T follicular helper cell (primary cell): ENCODE measurements at places on chromosomes 3 and 15.

DNA sequence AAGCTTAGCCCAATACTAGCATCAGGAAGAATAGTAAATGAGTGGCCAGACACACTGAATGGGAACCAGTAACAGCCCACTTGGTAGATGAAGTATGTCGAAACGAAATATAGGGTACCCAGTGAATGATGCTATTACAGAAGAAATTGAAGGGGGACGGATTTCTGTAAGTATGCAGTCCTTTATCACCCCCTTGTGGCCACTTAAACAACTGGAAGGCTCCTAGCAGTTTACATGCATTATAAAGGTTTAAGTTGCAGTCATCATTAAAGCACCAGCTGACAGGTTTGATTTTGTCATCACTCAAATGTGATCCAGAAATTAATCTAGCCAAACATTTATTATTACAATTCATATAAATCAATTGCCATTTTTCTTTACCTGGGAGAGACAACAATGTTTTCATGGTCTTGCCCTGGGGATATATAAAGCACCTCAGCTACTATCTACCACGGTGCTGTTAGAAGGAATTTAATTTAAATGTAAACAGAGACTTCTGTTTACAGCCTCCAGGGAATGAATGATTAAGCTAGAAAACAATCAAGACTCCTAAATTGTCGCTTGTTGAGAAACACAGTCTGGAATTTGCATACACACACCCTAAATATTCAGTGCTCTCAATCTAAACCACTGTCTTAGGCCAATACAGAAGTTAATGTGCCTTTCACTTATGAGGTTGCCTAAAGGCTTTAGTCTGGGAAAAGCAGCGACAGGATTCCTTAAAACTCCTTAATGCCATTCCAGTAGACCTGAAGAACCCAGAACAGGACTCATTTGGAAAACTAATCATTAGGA, 7.8 kb downstream of the EIF1B start:
- peak; percentile 31 for DNase-seq

DNA sequence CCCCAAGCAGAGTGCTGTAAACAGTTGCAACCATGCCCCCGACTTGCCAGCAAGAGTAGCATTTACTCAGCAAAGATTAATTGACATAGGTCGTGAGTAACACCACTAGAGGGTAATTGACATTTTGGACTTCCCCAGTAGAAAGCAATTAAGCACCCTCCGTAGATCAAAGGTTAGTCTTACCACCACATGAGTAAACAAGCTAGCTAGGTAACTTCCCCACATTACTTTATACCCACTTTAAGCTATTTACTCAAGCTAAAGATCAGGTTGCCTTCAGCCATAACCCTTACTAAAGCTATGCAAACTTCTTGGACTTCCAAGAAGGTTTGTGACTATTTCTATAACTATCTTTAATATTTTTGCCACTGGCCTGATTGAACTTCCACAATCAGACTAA, 1072.7 kb downstream of the OTOL1 start:
- DNase-seq = no peak

DNA sequence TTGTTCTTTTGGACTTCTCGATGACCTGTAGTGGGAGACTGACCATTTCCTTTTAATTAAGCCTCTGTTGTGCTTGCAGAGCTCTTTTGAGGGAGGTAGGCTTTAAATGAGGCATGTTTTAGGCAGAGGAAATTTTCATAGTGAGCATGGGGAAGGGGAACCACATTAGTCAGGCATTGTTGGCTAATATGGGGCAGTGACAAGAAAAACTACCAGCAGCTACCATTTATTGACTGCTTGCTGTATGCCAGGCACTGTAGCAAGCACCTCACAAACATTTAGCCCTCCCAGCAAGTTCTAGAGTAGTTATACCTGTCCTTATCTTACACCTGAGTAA, 10.9 kb downstream of the ATG7 start:
- no peak for DNase-seq

DNA sequence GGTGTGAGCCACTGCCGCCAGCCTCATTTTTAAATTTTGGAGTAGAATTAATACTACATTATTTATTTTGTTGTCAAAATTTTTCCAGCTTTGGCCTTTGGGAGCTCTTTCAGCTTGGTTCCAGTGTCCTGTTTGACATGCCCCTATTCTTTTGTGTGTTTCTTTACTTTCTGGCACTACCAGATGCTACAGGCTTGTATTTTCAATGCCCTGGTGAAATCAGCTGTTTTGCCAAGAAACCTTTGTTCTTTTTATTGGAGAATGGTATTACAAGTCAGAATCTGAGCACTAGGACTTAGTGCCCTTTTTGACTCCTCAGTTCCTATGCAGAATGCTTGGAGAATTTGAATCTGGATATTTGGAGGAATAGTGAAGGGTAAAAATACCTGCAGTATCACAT, 26.6 kb downstream of the RNF111 start:
- no peak for DNase-seq

DNA sequence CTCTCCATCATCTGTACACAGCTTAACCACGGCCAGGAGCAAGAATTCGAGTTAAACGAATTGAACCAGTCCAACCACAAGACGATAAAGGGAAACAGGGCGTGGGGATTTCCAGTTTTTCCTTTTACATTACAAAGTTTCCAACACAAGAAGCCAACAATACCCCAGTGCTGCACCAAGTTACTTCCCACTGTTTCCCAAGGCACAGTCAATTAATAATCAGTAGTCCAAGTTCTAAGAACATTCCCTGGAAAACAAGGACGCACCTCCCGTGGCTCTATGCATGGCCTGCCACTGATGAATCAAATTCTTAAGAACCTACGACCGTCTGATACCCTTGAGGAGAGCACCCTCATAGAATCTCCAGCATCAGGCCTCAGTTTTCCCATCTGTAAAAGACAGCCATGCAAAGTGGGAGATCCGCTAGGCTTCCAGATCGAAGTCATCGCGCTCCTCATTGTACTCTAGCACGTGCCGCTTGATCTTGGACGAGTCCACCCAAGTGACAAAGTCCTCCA, 774 bp downstream of the IMP3 start:
- no peak for DNase-seq

- no peak for DNase-seq
These were observed at the start of gene PCSK6 for GRCh38 chr15:101489599-101490407. Gene PCSK6 (minus strand): TSS chr15:101489707. CDS start chr15:101489670, 37 bp downstream.

- DNase-seq = no peak
These were observed 16.7 kb downstream of the FBXO45 start for GRCh38 chr3:196585044-196585757.

GRCh38 chr3:124257336-124257864, 265.5 kb upstream of the ROPN1 start:
- no peak for DNase-seq
